Activated CD4-positive, CD25-positive, alpha-beta regulatory T cell (primary cell): ENCODE measurements at places on chromosomes 2 and 18.

DNA sequence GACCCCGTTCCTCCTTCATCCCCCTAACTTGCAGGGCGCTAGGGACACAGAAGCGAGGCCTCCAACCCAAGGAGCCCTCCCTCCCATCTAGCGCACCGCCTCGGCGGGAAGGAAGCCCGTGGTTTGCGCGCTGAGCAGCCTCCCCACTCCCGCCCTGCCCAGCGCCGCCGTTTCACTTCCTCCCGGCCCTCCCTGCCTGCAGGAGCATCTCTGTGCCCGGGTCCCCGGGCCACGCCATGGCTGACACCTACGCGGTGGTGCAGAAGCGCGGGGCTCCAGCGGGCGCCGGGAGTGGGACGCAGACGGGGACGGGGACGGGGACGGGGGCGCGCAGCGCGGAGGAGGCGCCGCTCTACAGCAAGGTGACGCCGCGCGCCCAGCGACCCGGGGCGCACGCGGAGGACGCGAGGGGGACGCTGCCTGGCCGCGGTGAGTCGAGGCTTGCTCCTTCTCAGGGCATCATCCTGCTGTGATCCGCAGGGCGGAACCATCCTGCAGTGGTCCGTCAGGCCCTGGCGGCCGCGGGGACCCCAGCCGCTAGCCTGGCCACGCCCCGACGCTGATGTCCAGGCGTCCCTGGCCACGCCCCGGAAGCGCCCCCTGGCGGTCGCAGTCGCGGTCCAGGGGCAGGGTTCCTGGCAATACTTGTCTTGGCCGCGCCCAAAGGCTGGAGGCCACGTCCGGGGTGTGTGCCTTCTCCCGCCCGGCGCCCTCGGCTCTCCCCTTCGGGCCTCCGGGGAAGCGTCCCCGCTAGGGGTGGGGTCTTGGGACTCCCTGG, 16.4 kb downstream of the PTPN18 start:
- peak; percentile 58 for DNase-seq

DNA sequence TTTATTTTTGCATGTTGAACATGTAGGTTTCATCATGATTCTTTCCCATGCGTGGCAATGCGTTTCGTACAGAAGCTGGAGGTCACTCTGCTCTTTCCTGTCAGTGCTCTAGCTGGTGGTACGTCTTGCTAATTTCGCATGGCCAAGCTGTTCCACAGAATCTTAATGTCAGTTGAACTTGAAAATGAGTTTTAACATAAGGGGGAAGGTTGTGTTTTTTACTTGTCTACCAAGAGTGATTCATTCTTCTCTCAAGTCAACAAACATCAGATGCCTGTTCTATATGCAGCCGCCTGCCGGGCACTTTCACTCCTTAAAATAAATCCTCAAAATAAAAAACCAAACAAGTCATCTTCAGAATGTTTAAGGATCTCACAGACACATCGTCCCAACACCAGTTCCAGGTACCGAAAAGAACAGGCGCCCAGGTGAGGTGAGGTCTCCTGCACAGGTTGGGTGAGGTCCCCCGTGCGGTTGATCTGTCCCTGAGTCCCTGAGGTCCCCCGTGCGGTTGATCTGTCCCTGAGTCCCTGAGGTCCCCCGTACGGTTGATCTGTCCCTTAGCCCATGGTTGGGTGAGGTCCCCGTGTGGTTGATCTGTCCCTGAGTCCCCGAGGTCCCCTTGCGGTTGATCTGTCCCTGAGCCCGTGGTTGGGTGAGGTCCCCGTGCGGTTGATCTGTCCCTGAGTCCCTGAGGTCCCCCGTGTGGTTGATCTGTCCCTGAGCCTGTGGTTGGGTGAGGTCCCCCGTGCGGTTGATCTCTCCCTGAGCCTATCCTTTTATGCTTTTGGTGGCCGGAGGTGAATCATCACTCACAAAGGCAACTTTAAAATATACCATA, 57.0 kb upstream of the KCNG2 start:
- no peak for DNase-seq

GRCh38 chr18:54086046-54086802, 138.2 kb downstream of the MBD2 start:
- no peak for DNase-seq

DNA sequence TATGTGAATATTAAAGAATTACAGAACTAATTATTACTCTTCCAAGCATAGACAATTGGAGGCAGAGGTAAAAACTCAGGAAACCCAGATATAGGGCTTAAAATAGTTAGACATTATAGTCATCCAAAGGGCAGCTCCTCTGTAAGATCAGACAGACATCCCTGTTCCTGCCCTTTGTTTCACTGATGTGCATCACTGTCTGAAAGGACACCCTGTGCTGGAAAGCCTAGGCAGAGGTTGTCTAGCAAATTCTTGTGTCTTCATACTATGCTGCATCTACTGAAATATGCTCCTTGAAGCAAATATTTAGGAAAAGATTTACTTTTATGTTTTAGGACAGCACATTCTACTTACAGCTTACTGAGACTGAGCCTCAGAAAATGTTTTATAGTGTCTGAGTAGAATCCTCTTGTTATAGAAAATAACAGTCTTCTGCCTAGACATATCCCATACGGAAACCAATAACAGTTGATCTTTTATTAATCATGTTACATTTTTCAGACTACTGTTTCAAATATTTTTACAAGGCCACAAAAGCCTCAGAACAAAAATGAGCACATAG, 977.3 kb upstream of the CDH2 start:
- no peak for DNase-seq

- no peak for DNase-seq
Observed at GRCh38 chr2:70460333-70460732, 93.3 kb downstream of the TGFA start.

DNA sequence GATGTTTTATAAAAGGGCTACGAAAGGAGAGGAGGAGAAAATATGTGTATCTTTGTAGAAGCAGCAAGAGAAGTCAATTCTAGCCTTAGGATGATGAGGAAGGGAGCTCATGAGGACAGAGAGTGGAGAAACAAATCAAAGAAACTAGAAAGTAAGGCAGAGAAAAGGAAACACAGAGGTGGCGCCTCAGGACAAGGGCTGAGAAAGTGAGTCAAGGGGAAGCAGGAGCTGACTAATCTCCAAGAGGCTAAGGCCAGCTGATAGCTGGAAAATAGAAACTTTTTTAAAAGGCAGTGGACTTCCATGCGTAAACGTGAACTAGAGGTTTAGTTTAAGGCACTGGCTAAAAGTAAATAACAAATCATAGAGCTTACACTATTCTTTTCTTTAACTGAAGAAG, 173.3 kb downstream of the ANKRD44 start:
- DNase-seq = no peak

GRCh38 chr2:12619975-12620374, 96.8 kb upstream of the TRIB2 start:
- DNase-seq = no peak

GRCh38 chr2:113283704-113284284, 5.1 kb upstream of the PAX8 start:
- no peak for DNase-seq

GRCh38 chr2:69088466-69088865, 75.5 kb downstream of the ANTXR1 start:
- no peak for DNase-seq

- no peak for DNase-seq
Observed at GRCh38 chr2:200026332-200027230, 71.2 kb downstream of the MAIP1 start.

- DNase-seq = no peak
Observed at GRCh38 chr2:16021611-16022363, 81.4 kb downstream of the MYCN start.

- DNase-seq = peak; percentile 68
Observed at GRCh38 chr2:218892693-218893348, 12.2 kb downstream of the WNT10A start.

DNA sequence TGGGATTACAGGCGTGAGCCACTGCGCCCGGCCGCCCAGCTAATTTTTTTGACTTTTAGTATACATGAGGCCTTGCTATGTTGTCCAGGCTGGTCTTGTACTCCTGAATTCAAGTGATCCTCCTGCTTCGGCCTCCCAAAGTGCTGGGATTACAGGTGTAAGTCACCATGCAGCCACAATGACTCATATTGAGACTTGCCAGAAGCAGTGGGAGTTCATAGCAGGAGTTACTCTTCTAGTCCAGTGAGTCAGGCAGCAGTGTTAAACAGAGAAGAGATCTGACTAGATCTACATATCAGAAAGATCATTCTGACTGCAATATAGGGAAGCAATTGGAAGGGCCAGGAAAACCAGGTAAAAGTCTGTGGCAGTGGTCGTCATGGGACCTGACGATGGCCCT, 1.5 kb upstream of the FLACC1 start:
- DNase-seq = no peak

GRCh38 chr2:105889046-105889445, 144.3 kb downstream of the NCK2 start:
- no peak for DNase-seq

- no peak for DNase-seq
Observed at GRCh38 chr2:4258563-4258962, 555.2 kb downstream of the DCDC2C start.

DNA sequence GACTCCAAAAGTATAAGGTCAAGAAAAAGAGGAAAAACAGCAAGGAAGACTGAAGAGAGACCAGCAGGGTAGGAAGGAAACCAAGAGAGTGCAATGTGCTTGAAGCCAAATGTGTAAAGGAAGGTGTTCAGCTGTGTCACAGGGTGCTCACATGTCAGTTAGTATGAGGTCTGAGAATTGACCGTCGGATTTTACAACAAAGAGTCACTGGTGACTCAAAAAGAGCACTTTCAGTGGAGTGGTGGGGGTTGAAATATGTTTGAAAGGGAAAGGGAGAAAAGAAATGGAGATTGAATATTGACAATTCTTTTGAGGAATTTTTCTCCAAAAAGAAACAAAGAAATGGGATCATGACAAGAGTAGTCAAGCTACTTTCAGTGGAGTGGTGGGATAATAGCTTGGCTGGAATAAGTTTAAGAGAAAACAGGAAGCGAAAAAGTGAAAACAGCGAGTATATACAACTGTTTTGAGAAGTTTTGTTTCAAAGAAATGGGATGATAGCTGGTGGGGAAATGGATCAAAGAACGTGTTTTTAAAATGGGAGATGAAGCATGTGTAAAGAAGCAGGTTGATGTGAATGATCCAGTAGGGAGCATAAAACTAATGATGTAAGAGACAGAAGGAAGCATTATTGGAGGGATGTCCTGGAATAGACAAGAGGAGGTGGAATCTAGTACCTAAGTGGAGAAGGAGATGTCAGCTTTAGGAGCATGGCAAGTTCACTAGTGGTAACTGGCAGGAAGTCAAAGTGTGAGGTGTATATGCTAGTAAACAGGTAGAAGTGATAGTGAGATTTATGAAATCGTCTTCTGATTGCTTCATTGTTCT, 3.6 kb upstream of the TSPYL6 start:
- no peak for DNase-seq

DNA sequence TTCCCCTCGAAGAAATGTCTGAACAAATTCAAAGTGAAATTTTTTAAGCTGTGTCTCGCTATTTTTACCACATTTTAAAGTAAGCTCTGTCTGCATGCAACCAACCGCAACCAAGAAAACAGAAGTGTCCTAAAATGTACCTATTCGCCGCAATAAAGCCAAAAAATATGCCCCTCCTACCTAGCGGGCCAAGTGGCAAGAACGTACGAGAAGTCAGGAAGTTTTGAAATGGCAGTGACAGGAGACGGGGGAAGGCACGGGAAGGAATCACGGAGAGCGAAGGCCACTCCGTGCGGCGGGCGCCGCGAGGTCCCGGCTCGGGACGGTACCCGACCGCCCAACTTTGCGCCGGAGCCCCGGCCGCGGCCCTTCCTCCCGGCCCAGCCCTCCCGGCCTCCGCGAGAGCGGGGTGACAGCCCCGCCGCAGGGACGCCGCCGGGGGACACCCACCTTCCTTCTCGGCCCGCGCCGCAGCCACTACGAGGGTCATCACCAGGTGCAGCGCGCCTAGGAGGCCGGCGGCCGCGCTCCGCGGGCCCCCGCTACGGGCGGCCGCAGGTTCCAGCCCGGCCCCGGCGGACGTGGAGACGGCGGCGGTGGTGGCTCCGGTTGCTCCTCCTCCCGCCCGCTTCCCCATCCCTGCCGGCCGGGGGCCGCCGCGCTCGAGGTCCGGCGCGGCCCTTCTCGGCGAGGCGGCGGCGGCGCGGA, 568 bp downstream of the TMEM131 start:
- peak; percentile 37 for DNase-seq

DNA sequence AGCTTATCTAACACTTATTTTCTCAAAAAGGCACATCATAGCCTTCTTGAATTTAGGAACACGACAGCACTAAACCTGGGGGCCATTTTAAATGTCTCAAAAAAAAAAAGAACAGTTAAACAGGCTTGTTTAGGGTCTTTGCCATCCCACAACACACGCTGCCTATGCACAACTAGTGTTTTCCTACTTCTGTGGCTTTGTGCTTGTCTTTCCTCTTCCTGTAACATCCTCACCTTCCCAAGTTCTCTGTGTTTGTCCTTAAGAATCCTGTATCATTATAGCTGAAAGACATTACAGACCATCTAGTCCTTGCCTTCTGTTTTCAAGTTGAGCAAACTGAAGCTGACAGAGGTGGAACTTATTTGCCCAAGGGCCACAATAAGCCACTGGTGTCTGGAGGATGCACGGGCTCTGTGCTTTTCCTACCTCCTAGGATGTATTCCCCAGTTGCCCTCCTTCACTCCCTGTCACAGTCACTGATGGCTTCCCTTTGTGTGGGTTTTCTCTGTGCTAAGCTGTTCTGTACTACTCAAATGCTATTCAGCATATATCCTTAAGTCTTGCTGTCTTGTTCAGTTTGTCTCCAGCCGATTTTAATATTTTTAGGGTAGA, 22.6 kb downstream of the SNRPD1 start:
- no peak for DNase-seq

DNA sequence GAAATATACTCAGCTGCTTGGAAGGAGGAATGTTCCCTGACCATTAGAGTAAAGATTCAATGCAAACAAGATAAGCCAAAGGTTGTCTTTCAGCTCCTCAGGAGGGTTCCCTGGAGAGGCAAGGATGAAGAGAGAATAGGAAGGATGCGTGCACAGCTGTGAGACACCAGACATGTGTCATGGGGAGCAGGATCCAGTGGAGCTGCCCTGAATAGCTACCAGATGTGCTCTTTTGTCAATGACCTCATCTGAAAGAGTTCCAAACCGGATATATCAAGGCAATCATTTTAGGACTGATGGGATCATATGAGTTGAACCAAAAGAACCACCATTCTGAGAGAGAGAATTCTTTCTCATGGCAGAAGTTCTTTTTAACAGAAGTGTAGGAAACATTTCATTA, 490.6 kb downstream of the IRS1 start:
- DNase-seq = no peak

DNA sequence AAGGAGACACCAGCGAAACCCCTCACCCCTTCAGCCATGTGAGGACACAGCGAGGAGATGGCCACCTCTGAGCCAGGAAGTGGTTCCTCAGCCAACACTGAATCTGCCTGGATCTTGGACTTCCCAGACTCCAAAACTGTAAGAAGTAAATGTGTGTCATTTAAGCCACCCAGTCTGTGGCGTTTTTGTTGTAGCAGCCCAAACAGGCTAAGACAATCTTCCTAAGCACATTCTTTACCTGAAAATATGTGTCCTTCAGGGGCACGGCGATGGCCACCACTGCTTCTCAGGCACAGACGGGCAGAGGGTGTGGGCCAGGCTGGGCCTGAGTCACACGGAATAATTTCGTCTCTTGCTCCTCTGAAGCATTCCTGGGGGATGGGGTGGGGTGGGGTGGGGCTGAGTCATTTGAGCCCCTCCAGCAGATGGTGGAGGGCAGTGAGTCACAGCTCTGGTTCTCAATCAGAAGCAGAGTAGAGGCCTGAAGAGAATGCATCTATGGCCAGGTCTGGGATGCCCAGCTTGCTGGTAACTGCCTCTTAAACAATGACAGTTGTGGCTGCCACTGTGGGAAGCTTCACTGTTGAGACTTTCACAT, 142.4 kb downstream of the CAPN13 start:
- no peak for DNase-seq

GRCh38 chr18:3511980-3512379, 62.0 kb downstream of the TGIF1 start:
- no peak for DNase-seq

- no peak for DNase-seq
Observed at GRCh38 chr18:27862041-27862682, 314.8 kb downstream of the CDH2 start.
